Activated T-helper 1 cell treated with anti-CD3 and anti-CD28 coated beads, Interleukin-12 subunit alpha, Interleukin-12 subunit beta, Interleukin-2, Interleukin-4 antibody, amounts not matched to agents 30 ng/mL and 10 ng/mL and 1 ng/mL, durations not matched to agents 14 hours and 24 hours and 36 hours (primary cell): ENCODE measurements at places on chromosomes 4 and X.

DNA sequence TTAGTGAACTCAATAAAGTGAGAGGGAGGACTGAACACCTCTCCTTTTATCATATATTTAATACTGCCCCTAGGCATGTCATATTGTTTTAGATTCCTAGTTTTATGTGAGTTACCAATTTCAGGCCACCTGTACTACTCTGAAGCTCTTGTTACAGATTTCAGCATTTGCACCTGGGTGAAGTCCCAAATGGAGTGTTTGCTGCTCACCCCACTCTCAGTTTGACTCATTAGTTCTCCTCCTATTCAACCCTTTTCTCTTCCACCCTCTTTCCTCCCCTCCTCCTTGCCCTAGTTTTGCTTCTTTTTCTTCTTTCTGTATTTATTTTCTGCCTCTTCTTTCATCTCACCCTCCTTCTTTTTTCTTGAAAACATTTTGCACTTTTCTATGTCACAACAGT lies 1852.2 kb upstream of the IGFBP7 start:
- H3K4me1 ChIP-seq, result no peaks in the 10 kb centered on the region
- H3K36me3 ChIP-seq, result no peaks in the 10 kb centered on the region
- H3K27ac ChIP-seq, result no peak overlapping the region
- H3K4me3 ChIP-seq, result no peak overlapping the region
- DNase-seq, result no peak

DNA sequence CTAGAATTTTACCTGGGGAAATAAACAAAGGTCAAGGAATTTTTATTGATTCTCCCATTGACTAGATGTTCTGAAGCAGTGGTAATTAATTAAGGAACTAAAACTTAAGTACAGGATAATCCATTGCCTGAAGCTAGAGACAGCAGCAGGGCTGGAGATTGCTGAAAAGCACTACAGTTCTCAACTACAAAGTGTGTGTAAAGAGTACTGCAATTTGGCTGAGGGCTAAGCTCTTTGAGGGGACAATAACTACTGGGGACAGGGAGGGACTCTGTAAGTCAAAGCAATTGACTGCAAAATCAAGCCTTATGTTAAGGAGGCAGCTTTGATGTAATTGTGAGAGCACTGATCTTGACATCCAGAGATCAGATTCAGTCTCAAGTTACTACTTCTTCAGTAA lies 260.4 kb downstream of the GALNTL6 start:
- no peak for DNase-seq
- no peak overlapping the region for H3K27ac ChIP-seq
- H3K36me3 ChIP-seq, result no peaks in the 10 kb centered on the region

DNA sequence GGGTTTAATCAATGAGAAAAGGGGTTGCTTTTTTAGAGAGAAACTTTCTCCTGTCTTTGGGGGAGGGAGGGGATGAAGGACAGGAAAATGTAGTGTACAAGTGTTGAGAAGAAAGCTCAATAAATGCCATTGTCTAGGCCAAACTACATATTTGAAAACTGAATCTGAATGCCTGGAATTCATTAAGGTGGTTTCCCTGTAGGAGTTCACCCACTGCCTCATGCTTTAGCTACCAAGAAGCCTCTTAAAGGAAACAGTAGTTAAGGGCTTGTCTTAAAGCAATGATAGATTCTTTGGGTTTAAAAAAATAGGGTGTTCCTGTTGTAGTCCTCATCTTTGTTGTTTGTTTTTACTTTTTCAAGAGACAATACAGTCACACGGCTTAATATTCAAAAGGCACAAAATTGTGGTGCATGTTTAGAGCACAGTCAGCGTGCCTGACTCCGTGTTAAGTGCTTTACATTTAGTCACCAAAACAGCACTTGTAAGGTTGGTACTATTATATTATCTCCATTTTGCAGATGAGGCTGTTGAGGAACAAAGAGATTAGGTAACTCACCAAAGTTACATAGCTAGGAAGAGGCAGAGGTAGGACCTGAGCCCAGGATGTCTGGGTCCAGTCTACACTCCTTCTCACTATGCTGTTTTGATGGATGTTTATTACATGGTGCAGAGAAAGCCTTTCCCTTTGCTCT lies 46.0 kb downstream of the FNIP2 start:
- no peak overlapping the region for H3K27ac ChIP-seq
- peaks cover 70% of the 10 kb centered on the region for H3K4me1 ChIP-seq
- H3K36me3 ChIP-seq, result peaks cover 6% of the 10 kb centered on the region
- DNase-seq, result no peak
- H3K27me3 ChIP-seq, result no peaks in the 10 kb centered on the region

- peaks cover 2% of the 10 kb centered on the region for H3K27me3 ChIP-seq
- no peak overlapping the region for H3K4me3 ChIP-seq
- no peaks in the 10 kb centered on the region for H3K4me1 ChIP-seq
- no peak for DNase-seq
Observed at GRCh38 chrX:100376576-100376975, 33.5 kb downstream of the PCDH19 start.

DNA sequence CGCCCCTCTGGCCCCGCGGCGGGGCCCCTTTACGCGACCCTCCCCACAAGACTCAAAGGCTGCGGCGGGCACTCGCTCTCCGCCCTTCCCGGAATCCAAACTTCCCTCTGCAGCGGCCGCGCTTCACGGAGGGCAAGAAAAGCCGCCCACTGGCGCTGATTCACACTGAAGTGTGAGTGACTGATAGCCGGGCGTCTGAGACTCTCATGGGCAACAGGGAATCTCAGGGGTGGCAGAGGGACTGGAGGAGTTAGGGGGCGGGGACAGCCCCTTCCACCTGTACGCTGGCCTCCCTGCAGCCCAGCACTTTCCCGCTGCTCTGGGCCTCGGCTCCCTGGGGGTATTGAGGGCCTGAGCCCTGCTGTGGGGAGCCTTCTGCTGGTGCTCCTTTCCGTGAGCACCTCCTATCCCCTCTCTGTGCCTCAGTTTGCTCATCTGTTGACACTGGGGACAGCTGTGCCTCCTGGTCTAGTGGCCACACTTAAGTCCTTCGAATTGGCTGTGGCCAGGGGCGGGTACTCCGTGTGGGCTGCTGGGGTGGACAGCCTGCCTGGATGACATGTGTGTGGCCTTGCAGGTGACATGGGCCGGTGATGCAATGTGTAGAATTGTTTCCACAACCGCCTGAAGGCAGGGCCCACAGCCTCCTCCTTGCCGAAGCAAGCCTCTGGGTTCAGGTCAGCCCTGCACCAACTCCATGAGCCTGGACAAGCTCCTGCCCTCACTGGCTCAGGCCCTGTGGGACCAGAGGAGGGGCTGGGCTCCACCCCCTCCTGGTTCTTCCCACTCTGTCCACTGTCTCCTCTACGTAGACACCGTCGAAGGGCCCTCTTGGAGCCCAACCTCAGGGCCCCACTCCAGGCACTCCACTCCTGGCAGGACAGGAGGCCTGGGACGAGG lies 951 bp downstream of the SH3BP2 start:
- DNase-seq, result no peak
- peaks cover 57% of the 10 kb centered on the region for H3K4me1 ChIP-seq
- H3K4me3 ChIP-seq, result peak overlapping the region; percentile 88
- peaks cover 11% of the 10 kb centered on the region for H3K36me3 ChIP-seq
